ENCODE measurements at places on chromosomes 4 and X.

GRCh38 chr4:101008503-101008902 lies 338.8 kb downstream of the PPP3CA start:
- DNase-seq, result no peak

- no peak for DNase-seq
These were observed 9.5 kb downstream of the LGI2 start for GRCh38 chr4:25021216-25021615.

DNA sequence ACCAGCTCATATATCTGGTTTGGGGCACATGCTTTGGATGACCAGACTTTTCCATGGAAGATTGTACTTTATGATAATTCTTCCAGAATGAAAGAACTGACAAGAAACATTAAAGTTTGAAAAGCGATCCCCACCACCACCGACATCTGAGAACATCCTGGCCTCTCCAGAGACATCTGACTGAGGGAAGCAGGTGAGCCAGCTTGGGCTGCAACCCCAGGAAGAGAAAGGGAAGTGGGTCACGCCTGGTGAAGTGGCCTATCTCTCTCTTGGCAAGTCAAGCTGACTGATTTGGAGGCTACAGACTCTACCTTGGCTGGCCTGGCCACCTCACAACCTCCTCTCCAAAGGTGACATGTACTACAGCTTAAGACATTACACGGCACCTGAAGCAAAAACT lies 20.7 kb downstream of the PARM1 start:
- DNase-seq, result no peak

GRCh38 chr4:176451443-176451842 lies 131.7 kb downstream of the SPCS3 start:
- no peak for DNase-seq

DNA sequence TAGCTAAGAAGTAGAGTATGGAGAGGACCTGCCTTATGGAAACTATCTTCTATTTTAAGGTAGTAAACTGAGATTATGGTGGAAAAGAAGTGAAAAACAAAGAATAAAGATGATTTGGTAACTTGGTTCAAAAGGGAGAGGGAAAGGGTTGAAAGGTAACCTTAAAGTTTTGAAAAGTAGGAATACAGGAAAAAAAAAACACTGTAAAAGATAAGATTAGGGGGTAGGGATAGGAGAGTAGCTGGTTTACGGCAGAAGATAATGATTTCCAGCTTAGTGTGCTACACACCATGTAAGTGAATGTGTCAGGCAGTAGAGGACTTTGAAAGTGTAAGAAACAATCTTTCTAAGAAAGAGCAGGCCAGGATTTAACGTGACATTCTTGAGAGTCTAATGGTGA lies 35.3 kb downstream of the FAM13A start:
- DNase-seq, result no peak

- DNase-seq, result peak; percentile 33
These were observed at the start of gene ZDHHC15 for GRCh38 chrX:75522565-75523431. TSS of gene ZDHHC15 (minus strand) at chrX:75523037. CDS start at chrX:75523024, 13 bp downstream.
